ENCODE measurements at places on chromosomes 1 and 21. TPM values are rescaled to one million over a fixed set of nuclear protein-coding genes. Genes with fewer than 3 reads are reported as not detected.

- no peak overlapping the region for H3K4me3 ChIP-seq
- H3K27ac ChIP-seq = no peak overlapping the region
- no peaks in the 10 kb centered on the region for H3K27me3 ChIP-seq
- H3K36me3 ChIP-seq = no peaks in the 10 kb centered on the region
- peak; percentile 59 for DNase-seq
Measured at GRCh38 chr1:17922833-17923232, 167.7 kb downstream of the ACTL8 start.

- H3K4me3 ChIP-seq = no peak overlapping the region
- no peak overlapping the region for H3K27ac ChIP-seq
- H3K36me3 ChIP-seq = no peaks in the 10 kb centered on the region
- H3K4me1 ChIP-seq = no peaks in the 10 kb centered on the region
- no peaks in the 10 kb centered on the region for H3K27me3 ChIP-seq
Measured at GRCh38 chr21:19547951-19548840, 1144.6 kb upstream of the TMPRSS15 start.

GRCh38 chr1:26066857-26067256, 573 bp downstream of the TRIM63 start:
- no peaks in the 10 kb centered on the region for H3K36me3 ChIP-seq
- H3K27me3 ChIP-seq = peaks cover 18% of the 10 kb centered on the region
- H3K4me1 ChIP-seq = no peaks in the 10 kb centered on the region
- no peak overlapping the region for H3K4me3 ChIP-seq
- no peak overlapping the region for H3K27ac ChIP-seq

DNA sequence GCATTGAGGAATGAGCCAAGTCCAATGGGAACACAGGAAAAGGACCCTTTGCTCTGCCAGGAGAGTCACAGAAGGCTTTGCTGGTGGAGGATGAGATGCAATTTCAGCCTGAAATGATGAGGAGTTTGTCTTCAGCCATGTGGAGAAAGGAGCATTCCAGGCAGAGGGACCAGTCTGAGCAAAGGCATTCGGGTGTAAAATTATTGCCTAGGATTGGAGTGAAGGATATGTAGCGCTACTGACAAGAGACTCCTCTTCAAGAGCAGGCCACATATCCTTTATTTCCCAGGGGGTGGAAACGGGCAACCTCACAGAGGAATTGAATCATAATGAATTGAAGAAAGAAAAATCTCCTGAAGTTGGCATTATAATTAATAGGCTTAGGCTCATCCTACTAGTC, 1.1 kb upstream of the CSF1 start:
- no peak for DNase-seq
- peaks cover 11% of the 10 kb centered on the region for H3K4me1 ChIP-seq
- no peak overlapping the region for H3K27ac ChIP-seq
- no peaks in the 10 kb centered on the region for H3K27me3 ChIP-seq
- no peak overlapping the region for H3K4me3 ChIP-seq
- H3K36me3 ChIP-seq = no peaks in the 10 kb centered on the region

GRCh38 chr21:31358158-31358557, 14.1 kb upstream of the TIAM1 start:
- DNase-seq = no peak
- H3K36me3 ChIP-seq = no peaks in the 10 kb centered on the region
- H3K4me3 ChIP-seq = no peak overlapping the region
- H3K27me3 ChIP-seq = no peaks in the 10 kb centered on the region
- H3K4me1 ChIP-seq = no peaks in the 10 kb centered on the region
- no peak overlapping the region for H3K27ac ChIP-seq

DNA sequence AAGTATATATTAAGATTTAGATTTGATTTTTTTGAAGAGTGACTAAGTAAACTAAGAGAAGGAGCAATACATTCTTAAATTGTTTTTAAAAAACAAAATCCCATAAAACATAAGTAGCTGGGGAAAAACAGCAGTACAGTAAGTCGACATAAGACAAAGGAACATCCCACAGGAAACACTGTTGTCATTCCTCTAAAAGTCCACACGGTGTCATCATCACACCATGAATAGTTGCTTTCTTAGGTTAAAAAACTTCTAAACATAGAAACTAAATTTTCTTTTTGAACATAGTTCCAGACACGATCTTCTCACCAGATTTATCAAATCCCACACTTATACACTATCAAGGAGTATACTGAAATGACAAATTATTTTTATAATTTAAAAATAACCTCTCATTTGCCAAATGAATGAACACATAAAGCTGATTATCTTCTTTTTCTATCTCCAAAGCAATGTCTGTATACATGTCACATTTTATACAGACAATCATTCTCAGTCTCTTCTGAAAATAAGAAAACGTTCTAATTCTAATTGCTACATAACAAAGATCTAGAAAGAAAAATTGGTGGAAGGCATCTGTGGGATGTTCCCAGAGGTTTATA, 15.8 kb downstream of the ODF2L start:
- no peaks in the 10 kb centered on the region for H3K27me3 ChIP-seq
- H3K36me3 ChIP-seq = peaks cover 4% of the 10 kb centered on the region
- no peak overlapping the region for H3K27ac ChIP-seq
- DNase-seq = peak; percentile 73
- no peak overlapping the region for H3K4me3 ChIP-seq

GRCh38 chr1:39394598-39394997, 96.8 kb upstream of the BMP8A start:
- no peaks in the 10 kb centered on the region for H3K27me3 ChIP-seq
- peak overlapping the region; percentile 84 for H3K27ac ChIP-seq
- DNase-seq = no peak
- peaks cover 81% of the 10 kb centered on the region for H3K4me1 ChIP-seq
- H3K36me3 ChIP-seq = no peaks in the 10 kb centered on the region
- no peak overlapping the region for H3K4me3 ChIP-seq

DNA sequence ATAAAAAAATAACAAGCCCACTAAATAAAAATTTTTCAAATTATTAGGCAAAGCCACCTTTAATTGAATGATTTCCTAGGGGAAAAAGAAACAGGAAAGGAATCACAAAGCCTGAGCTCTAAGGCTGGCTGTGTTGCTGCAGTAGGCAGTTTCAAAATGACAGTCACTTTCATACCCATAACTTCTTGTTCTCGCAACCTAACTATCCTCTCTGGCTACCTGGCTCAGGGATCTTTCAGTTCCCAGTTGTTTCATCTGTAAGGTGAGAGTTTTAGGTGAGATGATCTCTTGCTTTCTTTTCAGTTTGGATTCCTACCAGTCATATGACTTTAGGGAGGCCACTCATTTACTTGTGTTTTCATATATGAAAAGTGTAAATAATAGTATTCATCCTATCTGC, 226.1 kb downstream of the ASTN1 start:
- H3K27me3 ChIP-seq = no peaks in the 10 kb centered on the region
- DNase-seq = no peak
- H3K4me1 ChIP-seq = no peaks in the 10 kb centered on the region
- no peaks in the 10 kb centered on the region for H3K36me3 ChIP-seq
- H3K4me3 ChIP-seq = no peak overlapping the region
- H3K27ac ChIP-seq = no peak overlapping the region

- H3K36me3 ChIP-seq = peaks cover 30% of the 10 kb centered on the region
- DNase-seq = no peak
- H3K27me3 ChIP-seq = no peaks in the 10 kb centered on the region
- H3K4me1 ChIP-seq = no peaks in the 10 kb centered on the region
- H3K4me3 ChIP-seq = no peak overlapping the region
Measured at GRCh38 chr1:1763657-1764621, 14.3 kb downstream of the NADK start.

- no peak overlapping the region for H3K27ac ChIP-seq
- no peaks in the 10 kb centered on the region for H3K36me3 ChIP-seq
Measured at GRCh38 chr1:221228594-221228993, 349.4 kb downstream of the HLX start.

- no peak for DNase-seq
- no peak overlapping the region for H3K27ac ChIP-seq
- H3K4me1 ChIP-seq = peaks cover 8% of the 10 kb centered on the region
- no peaks in the 10 kb centered on the region for H3K36me3 ChIP-seq
Measured at GRCh38 chr21:41727784-41728763, 38.8 kb downstream of the RIPK4 start.

Gene PLCH2
- total RNA-seq = 0.13 TPM

Gene GBP6
- total RNA-seq = not detected

Gene PLA2G2C
- total RNA-seq = not detected

All from A673 (cell line).